Right hindlimb (tissue), 1 donor: ENCODE measurements at places on chromosomes 3 and 15.

GRCh38 chr3:835096-835495 lies 257.7 kb upstream of the CNTN6 start:
- DNase-seq: no peak

GRCh38 chr3:105444725-105445124 lies 78.0 kb downstream of the ALCAM start:
- no peak for DNase-seq

GRCh38 chr15:78415284-78415683 lies 22.7 kb upstream of the IREB2 start:
- no peak for DNase-seq

DNA sequence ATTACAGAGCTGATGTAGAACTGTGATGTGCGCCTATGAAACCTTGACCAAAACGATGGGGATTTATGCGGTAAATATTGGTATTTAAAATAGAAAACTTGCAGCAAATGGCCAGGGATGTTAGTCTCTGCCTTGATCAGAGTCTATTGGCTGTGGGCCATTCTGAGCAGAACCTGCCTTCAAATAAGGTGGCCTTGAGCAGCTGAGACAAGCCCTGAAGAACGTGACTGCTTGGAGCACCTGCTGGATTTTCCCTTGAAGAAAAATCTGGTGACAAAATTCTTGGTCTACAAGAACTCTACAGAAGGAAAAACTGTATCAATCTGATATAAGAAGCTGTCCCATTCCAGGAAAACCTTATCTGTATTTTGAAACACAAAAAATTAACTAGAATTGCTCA lies 820.1 kb upstream of the EPHA6 start:
- DNase-seq: no peak

- DNase-seq: no peak
These were observed 17.2 kb downstream of the TSEN2 start for GRCh38 chr3:12501360-12502020.

- no peak for DNase-seq
These were observed 55.6 kb downstream of the OPA1 start for GRCh38 chr3:193648542-193649076.

GRCh38 chr3:151845306-151845905 lies 28.0 kb upstream of the SUCNR1 start:
- no peak for DNase-seq

DNA sequence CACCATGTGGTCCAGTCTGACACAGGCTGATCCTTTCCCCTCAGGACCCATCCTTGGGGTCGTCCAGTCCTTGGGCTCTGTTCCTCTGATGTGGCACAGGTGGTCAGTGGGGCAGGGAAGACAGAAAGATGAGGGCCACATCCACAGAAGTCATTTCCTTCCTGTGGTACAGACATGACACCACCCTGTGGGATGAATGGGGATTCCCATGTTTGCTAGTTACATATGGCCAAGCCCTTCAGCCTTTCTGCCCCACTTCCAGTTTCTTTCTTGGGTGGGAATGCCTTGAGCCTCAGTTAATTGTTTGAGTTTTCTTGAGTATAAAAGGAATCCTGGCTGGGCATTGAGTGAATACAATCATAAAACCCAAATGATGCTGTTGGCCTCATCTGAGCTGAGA lies 284.7 kb upstream of the CTDSPL start:
- DNase-seq: no peak

- no peak for DNase-seq
These were observed 111.0 kb downstream of the SEMA5B start for GRCh38 chr3:122916580-122916979.

- no peak for DNase-seq
These were observed 973 bp upstream of the ITPKA start for GRCh38 chr15:41492597-41493204.
